Activated T-cell treated with anti-CD3 and anti-CD28 coated beads, Interleukin-2, amount 50 U/mL, for 24 hours (primary cell): ENCODE measurements at places on chromosomes 7 and 10.

- DNase-seq, result no peak
Measured at GRCh38 chr7:39816462-39817060, 133.5 kb upstream of the CDK13 start.

- DNase-seq, result no peak
Measured at GRCh38 chr7:1149351-1149794, 10.6 kb downstream of the ZFAND2A start.

GRCh38 chr7:55110282-55110992 is 91.6 kb downstream of the EGFR start:
- no peak for DNase-seq

DNA sequence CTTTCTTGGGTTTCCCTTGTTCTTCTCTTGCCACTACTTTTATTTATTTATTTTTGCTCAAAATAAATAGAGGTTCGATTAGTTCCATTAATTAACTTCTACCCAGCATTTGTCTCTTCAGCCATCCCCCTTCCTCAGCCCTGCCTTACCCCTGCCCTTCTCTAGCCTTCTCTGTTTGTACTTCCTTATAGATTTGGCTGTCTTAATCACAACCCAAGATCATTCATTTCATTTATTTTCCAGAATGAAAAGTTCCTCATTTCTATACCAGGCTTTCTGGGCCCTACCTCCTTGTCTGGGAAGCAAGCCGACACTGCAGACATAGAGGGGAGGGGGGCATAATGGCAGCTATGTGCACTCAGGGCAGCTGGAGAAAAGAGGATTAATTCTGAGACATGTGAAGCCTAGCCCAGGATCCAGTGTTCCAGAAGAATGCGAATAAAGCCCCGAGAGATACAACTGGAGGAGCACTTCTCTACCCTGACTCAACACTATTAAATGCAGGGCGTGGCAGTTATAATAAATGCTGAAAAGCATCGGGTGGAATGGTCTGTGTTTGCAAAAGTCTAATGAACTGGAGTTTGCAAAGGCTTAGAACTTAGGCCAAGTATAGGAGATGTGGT is 6.4 kb upstream of the PDCD4 start:
- DNase-seq, result no peak

GRCh38 chr10:3238115-3238871 is 65.7 kb upstream of the PITRM1 start:
- DNase-seq, result no peak
